ENCODE measurements at places on chromosomes 3 and 15.

- no peak for DNase-seq
Observed at GRCh38 chr15:101689901-101690300, 34.4 kb downstream of the TARS3 start.

- no peak for DNase-seq
Observed at GRCh38 chr3:64329037-64329436, 103.8 kb upstream of the PRICKLE2 start.

- no peak for DNase-seq
Observed at GRCh38 chr3:129485721-129486663, 42.4 kb upstream of the RHO start.

DNA sequence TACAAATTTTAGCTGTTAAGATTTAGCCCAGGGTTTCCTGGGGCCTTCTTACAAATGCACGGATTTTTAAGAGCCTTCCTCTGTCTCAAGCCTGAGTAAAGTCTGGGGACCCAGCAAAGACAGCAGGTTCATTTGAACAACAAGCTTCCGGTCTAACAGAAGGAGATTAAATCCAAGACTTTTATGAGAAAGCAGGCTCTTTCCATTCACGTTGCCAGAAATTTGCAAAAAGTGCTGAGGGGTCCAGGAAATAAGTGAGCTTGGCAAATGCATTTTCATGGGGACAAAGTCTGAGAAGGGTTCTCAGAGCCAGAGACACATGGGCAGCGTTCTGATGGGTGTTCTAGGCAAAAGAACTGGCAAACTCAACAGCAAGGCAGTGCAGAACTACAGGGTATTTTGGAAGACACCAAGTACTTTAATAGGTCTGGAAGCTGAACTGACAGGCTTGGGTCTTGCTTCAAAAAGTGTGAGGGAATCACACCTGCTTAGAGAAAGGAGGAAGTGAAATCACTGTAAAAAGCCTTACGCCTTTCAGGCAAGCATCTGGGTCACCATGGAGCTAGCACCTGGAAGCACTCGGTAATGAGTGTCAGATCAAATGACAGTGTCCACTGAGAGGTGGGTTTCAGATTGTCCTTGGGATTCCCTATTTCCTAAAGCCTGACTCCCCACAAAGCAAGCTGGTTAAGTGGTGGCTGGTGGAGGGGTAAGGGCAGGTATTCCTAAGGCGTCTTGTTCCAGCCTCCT, 115.8 kb upstream of the ARHGEF3 start:
- no peak for DNase-seq

DNA sequence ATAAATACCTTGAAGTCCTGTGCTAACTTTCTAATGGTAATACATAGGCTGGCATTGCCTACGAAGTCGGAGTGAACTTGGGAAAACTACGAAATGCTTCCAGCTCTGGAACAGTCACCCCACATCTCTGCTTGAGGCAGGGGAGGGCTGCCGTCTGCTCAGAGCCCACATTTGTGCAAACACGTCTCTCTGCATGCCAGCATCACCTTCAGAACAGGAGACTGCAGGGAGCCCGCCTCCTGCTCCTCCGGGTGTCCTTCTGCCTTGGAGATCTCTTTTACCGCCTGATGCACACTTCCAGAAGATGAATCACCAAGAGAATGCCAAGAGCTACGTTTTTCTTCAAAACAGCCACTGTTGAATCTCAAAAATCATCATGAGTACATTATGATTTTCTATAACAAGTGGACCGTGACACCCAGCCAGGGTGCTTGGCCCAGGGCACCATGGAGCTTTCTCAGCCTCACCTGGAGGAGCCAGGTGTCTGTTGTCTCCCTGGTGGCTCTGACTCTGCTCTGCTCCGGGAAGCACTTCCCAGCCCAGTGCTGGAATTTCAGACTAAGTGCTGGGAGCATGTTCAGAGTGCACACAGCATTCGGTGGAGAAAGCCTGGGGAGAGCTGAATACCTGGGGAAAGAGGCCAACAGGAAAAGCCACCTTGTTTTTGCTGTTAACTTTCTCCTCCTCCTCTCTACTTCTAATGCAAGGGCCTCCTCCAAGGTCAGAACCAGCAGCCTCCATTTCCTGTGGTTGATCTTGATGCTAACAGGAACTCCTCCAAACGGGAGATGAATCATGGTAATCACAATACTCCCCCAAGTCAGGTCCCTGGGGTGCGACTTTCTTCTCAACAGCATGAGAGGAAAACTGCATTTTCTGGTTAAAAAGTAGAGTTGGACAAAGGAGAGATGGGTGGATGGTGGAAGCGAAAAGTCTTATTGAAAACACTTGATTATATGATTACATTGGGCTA, 467.7 kb downstream of the GABRG3 start:
- DNase-seq, result no peak

GRCh38 chr15:66907826-66908743, 157.3 kb upstream of the SMAD3 start:
- no peak for DNase-seq

DNA sequence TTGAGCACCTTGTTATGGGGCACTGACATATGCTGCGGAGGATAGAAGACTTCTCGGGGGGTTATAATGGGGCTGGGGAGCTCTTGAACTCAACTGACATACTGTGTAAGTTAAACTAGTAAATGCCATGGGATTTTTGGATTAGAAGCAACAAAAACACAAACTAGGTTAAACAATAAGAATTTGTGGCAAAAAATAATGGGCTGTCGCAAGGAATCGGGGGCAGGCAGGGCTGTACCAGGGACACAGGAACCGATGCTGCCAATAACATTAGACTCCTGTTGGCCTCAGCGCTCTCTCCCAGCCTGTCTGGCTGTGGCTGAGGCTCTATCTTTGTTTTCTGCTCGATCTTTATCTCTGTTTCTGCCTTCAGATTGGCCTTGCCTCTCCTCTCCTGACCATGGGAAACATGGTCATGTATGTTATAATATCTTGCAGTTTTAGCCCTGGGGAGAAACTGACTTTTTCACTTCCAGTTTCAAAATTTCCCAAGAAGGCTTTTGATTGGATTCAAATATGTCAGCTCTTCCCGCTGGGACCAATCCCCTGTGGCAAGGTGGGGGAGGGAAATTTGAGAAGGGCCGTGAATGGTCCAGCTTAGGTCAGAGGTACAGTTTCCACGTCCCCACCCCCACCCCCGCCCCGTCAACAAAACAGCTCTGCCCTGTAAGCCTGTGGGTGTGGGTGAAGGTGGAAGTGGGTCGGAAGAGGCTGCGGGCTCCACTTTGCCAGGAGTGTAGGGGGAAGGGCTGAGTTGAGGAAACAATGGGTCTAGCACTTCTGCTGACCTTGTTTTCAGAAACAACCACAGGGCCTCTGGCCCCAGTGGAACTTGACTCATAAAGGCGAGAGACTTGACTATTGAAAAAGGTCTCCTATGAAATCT, 161.1 kb upstream of the TBL1XR1 start:
- peak; percentile 34 for DNase-seq

DNA sequence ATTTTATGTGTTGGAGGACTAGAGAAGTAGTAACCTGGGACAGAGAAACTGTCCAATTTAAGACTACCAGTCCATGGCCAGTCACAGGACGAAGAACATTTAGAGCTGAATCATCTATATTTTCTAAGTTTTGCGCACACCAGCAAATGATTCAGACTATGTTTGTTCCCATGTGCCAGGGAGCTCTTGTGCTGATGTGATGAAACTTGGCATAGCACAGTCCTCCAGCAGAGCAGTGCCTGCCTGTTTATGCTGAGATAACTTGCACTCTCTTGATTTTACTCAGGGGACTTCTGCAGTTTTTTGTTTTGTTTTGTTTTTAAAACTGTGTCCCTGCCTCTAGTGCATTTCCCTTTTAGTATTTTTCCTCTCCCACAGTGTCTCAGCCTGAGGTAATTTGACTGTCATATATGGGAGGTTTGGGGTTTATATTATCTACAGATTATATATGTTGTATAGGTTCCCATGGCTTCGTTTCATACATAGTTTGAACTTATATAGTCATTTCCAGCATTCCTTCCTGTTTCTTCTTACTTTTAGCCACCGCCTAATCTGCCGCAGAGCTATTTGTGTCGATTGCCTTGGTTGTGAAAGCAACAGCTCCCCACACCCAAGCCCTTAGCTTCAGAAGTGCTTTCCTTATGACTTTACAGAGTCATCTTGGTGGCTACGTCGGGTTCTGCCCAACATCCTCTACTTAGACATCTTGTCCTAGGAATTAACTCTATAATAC, 45.5 kb downstream of the PPM1L start:
- DNase-seq, result no peak

DNA sequence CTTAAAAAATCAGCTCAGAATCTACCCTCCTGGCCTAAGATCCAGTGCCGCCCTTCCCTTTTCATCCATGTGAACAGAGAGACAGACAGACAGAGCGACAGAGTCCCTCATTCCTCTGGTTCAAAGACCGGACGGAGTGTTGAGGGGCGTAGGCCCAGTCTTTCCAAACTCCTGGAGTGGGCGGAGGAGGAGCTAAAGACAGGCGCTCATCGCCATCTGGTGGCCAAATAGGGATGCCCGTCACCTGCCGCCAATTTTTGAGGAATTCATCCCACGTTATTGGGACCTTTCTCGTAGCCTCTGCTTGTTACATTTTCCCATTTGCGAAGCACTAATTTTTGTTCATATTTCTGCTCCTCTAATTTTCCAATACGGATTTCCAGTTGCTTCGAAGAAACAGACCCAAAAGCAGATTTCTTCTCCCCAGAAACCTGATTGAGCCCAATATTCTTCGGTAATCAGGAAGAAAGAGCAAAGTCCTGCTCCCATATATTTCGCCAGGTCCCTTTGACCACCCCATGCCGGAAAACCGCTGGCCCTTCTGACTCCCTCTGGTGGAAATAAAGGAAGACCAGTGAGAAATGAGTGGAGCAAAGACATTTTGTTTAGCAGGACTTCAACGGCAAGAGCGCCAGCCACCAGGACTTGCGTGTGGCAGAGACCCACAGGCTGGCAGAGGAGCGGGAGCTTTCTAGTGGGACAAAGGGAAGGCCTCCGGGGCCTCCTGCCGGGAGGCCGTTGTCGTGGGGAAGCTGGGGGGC, 88.0 kb downstream of the LRRK1 start:
- peak; percentile 57 for DNase-seq

- no peak for DNase-seq
Observed at GRCh38 chr15:77869021-77869895, 208.3 kb downstream of the TBC1D2B start.

DNA sequence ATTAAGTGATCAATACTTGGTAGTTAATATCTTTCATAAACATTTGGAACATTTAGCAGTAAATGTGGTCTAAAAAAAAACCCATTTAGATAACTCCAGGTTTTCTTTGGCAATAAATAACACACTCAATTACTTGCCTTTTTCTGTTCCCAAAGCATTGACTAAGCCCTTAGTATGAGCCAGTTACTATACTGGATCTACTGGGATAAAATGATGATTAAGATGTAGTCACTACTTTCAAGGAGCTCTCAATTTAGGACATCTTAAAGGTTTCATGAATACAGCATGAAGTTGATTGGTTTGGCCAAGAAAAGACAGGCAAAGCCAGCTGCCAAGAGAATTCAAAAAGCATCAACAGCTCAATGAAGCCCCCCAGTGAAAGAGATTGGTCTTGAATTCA, 250.9 kb downstream of the EPHA3 start:
- DNase-seq, result no peak

Data from activated T-cell treated with anti-CD3 and anti-CD28 coated beads for 4 hours (primary cell).